ENCODE measurements at places on chromosomes 6 and 20.
A peak's percentile ranks its signal among the peaks of the same experiment; 100 is the strongest.

DNA sequence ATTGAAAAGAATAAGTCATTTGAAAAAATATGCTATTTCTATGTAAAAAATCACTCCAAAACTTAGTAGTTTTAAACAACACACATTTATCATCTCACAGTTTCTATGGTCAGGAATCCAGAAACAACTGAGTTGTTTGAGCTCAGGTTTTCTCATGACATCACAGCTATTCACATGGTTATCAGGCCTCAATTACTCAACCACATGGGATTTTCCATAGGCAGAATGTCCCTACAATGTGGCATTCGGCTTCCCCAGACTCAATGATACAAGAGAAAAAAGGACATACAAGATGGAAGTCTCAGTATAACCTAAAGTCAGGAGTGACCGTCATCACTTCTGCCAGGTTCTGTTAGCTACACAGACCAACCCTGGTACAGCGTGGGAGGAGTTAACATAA, 3.4 kb upstream of the SLC35D3 start:
- no peak for DNase-seq

DNA sequence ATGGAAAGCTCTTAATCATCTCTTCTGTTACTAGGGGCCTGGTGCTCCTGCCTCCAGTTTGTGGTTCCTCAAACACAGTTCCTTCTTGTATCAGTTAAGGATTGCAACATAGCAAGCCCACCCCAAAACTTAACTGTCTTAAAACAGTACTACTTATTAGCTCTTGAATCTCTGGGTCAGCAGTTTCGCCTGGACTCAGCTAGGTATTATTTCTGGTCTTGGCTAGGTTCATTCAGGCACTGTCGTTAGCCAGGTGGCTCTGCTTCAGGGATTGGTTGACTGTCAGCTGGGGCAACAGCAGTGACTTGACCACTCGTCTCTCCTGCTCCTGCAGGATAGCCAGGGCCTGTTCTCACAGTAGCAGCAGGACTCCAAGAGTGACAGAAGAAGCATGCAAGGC, 30.0 kb upstream of the RALY start:
- no peak for DNase-seq

- peak; percentile 3 for DNase-seq
These were observed 59.1 kb upstream of the TMEM244 start for GRCh38 chr6:129920103-129920798.

GRCh38 chr20:53390770-53391169, 202.9 kb downstream of the ZNF217 start:
- no peak for DNase-seq

DNA sequence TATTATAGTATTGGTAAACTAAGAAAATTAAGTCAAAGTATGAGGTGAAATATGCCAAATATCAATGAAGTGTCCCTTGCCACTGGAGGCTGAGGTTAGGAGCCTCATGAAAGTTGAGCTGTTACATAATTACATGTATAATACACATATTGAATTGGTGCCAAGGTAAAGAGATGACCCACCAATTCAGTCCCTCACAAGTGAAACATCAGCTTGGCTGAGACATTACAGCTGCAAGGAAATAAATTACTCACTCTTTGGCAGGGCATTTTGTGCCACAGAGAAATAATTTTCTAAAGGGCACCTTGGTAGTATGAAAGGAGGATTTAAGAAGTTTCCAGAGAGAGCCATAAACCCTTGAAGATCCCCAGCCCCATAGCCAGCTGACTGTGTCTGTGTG, 127.4 kb downstream of the ADGRG6 start:
- DNase-seq: no peak

GRCh38 chr6:45001663-45002062, 326.5 kb upstream of the RUNX2 start:
- no peak for DNase-seq

- no peak for DNase-seq
These were observed 1.1 kb upstream of the BMP2 start for GRCh38 chr20:6766433-6766832.

DNA sequence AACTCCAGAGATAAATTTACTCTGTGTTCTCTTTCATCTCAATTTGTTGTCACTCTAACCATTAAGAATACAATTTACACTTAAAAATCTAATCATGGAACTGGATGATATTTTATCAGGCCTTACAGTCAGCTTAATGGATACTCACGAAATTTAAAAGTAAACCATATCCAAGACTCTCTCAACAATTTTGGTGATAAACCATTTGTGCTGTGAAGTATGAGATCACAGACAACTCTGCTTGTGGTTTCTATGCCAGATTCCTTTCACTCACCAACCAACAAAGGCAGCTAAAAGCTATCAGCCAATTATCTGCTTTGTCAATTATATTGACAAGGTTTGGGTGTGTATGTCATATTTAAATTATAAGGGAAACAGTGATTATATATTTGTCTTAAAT, 155.8 kb downstream of the TRDN start:
- DNase-seq: no peak

DNA sequence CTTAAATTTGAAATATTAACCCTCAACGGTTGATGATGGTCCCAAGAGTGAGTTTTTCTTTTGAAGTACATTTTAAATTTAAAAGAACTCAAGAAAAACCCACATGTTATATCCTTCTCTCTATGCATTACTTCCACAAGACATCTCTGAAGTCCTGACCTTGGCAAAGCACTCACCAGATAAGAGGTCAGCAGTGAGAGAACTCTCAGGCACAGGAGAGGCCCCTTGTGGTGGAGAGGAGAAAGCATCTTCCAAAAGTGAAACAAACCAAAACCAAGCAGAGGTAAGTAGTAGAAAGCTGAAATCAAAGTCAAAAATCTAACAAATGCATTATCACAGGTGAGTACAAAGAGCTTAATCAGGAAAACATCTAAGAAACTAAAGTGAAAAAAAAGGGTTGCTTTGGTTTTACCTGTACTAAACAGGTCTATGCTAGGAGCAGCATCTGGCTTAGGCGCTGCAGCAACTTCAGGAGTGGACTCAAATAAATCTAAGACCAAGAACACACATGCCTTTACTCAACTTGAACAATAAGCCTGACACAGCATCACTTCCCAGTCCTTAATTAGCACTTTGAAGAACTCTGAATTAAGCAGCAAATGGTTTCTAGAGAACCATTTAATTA, 80.5 kb downstream of the PRSS35 start:
- peak; percentile 28 for DNase-seq

GRCh38 chr6:1015825-1016224, 296.1 kb upstream of the FOXQ1 start:
- DNase-seq: peak; percentile 24

GRCh38 chr6:116511424-116512110, at the start of gene CALHM5:
CALHM5 (plus strand) TSS chr6:116511639; CDS start chr6:116511697, 58 bp downstream.
- peak; percentile 12 for DNase-seq

GRCh38 chr6:147554281-147554680, 45.8 kb downstream of the SAMD5 start:
- no peak for DNase-seq

DNA sequence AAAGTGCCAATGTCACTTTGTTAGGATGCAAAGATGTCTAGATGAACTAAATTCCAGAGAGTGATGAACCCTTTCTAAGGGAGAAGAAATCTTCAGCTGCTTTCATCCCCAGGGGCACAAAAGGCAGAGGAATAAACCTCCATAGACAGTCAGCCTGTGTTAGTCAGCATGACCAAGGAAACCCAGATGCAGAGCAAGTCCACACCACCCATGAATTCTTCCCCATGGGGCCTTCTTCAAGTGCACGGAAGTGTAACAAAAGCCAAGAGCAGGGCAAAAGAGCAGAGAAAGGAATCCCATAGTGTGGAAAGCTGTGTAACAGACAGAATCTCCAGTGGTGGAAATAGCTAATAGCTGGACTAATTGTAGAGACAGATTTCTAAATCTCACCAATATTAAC, 50.0 kb downstream of the DCDC2 start:
- DNase-seq: no peak

- DNase-seq: no peak
These were observed 38.1 kb downstream of the FAM50B start for GRCh38 chr6:3887150-3887700.

DNA sequence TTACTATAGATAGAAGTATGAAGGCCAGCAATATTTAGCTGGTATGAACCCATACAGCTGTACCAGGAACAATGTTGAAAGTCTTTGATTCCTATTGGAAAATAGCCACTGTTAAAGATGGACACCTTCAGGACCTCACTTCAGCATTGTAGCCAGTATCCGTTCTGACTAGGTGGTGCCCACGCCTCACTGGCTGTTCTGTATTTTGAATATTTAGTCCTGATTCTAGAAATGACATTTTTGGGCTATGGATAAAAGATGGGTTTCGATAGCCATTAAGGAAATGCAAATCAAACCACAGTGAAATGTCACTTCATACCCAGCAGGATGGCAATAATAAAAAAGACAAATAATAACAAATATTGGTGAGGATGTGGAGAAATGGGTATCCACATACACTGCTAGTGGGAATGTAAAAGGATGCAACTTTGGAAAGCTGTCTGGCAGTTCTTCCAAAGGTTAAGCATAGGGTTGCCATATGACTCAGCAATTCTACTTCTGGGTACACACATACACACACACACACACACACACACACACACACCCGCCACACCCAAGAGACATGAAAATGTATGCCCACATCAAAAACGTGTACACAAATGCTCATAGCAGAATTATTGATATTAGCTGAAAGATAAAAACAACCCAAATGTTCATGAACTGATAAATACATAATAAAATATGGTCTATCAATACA, 56.8 kb downstream of the UTRN start:
- no peak for DNase-seq

GRCh38 chr6:50791900-50792508, 26.7 kb upstream of the TFAP2B start:
- peak; percentile 63 for DNase-seq

DNA sequence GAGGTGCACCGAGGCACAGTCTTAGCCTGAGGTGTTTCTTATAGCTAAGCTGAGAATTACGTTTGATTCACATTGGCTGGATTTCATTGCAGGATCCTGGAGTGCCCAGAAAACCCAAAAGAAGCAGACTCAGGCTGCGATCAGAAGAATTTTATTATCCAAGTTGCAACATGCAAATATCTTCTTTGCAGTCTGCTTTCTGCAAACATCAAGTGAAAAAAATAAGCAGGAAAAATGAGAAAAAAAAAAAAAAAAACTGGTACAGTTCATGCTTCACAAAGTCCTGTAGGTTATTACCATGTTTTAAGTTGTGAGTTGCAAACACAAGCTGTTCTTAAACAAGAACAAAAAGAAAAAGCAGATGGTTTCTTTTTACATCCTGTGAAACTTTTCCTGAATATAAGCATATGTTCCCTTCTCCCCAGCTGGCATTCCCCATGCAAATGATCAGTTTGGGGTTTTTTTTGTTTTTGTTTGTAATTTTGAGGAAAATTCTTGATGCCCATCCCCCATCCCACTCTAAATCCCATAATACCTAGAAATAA, 349.0 kb downstream of the CBLN4 start:
- DNase-seq: no peak

- no peak for DNase-seq
These were observed 80.8 kb upstream of the SLC22A16 start for GRCh38 chr6:110557199-110557598.

DNA sequence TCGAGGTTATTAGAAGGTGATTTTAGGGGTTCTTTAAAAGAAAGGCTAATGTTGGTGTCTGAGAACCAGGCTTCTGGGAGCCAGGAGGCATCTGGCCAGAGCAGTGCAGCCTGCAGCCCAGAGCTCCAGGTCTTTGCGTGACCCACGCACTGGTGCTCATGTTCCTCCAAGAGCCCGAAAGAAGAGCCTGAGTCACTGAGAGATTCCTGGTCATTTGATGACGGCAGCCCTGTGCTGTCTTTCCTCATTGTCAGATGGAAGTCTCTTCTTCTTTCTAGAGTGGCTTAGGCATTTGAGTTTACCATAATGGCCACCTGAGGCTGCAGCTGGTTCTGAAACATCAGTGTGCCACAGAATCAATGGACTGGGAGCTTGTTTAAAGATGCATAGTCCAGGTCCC, 46.4 kb downstream of the CD109 start:
- no peak for DNase-seq

DNA sequence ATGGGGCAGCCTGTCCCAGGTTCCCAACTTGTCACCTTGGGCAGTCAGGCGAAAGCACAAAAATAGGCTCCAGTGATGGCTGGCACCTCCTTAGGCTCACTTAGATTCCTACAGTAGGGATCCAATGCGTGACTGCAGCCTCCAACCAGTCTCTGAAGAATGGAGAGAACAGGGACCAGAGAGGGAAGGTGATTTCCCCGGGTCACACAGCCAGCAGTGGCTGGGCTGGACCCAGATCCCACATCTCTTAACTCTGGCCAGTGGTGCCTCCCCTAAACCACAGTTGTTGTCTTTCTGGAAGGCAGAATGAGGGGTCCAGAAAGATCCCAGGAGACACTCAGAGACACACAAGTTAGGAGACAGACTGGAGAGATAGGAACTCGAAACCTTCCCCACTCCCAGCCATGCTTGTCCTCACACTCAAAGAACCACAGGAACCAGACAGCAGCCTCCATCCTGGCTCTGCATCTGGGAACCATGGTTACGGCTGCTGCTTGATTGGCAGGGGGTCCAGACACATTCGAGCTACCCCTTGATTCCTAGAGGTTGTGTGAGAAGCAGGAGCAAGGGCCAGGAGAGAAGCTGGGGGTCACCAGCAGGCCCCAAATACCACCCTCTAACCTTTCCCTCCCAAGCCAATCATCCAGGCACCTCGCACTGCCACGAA, 33.1 kb upstream of the SIRPA start:
- no peak for DNase-seq

GRCh38 chr6:106973018-106973835, 1.3 kb downstream of the CD24 start:
- DNase-seq: no peak

DNA sequence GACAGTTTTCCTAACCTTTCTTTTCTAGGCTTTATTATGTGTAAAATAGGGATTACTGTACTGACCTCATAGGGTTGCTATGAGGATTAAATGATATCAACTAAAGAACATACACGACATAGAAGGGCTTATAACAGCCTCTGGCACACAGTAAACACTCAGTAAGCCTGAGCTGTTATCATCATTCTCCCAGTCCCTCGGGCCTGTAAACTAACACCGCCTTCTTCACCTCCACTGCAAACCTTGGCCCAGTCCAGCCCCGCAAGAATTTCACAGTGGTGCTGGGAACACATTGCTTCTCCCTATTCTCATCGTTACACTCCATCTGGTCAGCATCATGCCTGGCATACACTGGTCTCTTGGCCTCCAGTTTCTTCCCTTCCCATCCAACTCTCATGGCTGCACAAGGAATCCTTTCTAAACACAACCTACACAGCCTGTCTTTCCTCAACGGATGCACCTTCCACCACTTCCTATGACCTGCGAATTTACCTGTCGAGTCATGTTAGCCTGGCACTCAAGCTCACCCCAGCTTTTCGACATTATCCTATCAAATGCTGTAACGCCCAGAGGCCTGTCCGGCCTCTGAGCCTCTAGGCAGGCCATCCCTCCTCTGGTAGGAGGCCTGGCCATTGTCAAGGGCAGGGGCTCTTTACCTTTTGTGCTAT, 92.1 kb downstream of the FYN start:
- no peak for DNase-seq
